ENCODE measurements at places on chromosomes 11 and 22.

DNA sequence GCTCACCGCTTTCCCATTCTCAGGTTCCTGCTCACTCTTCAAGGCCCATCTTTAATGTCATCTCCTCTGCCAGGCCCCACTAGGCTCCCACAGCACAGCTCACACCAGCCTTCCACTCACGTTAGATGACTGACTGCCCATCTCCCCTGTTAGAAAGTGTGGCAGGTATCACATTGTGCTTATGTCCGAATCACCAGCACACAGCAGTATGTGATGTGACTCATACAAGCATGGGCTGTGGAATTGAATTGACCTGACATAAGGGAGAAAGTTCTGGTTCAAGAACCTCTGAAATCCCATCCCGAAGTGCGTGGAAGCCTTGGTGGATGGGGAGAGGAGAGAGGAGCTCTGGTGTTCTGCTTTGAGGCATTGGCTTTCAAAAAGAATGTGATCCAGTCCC, 6.5 kb downstream of the VSTM5 start:
- no peak for DNase-seq

- no peak for DNase-seq
These were observed 20.1 kb upstream of the SCGB1D1 start for GRCh38 chr11:62169935-62170334.

DNA sequence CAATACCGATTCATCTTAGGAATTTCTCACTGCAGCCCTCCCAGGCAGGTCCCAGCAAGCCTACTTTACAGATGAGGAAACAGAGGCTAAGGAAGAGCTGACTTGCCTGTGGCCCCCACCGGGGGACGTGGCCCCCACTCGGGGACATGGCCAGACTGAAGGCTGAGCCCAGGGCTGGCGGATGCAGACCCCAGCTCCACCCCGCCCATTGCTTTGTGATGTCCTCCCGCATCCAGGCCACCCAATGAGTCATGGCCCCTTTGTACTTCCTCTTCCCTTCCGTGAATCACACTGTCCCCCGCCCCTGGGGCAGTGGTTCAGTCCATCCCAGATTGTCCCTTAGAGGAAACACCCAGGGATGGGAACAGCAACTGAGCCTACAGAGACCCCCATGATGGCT, 116.0 kb upstream of the ANO1 start:
- DNase-seq, result no peak

DNA sequence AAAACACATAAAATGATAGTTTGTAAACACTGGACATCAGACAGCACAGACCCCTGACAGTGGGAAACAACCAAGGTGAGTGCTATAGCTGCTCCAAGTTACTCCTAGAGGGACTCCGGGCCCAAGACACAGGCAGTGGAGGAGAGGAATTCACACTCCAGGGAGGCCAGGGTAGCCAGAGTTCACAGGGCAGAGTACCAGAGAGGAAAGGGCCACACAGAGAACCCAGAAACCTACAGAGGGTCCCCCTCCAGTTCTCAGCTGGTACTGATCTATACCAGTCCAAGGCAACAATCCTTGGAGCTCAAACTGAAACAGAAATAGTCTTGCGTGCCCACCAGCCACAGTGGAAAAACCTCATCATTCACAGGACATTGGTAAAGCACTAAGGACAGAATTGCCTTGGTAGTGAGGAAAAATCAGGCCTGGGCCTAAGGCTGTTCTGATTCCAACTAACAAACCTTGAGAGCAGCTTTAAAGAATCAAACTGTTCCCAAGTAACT, 7.6 kb downstream of the VPS37C start:
- DNase-seq, result no peak

- peak; percentile 62 for DNase-seq
These were observed 14.3 kb downstream of the DGKZ start for GRCh38 chr11:46361283-46362155.

- no peak for DNase-seq
These were observed 65.1 kb downstream of the USP35 start for GRCh38 chr11:78253797-78254196.

- no peak for DNase-seq
These were observed 68.2 kb upstream of the TIMP3 start for GRCh38 chr22:32733196-32733768.

DNA sequence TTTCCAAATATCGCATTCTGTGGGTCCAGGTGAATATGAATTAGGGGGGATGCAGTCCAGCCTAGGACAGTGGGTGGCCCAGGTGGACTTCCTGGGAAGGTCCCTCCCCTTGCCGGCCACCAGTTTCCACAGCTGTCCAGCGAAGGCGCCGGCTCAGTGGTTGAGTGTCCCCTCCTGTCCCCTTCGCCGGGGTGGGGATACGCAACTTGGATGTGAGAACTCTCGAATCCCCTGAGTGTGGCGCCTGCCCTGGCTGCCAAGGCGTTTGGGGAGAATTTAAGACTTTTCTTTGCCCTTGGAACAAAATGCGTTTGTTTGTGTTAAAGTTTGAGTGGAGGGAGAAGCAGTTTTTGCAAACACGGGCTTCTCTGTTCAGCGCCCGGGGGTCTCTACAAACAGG, 123.7 kb downstream of the KCNQ1OT1 start:
- DNase-seq, result no peak

GRCh38 chr11:20474882-20475517, 87.5 kb downstream of the PRMT3 start:
- no peak for DNase-seq

GRCh38 chr11:116409238-116409637, 363.5 kb downstream of the BUD13 start:
- DNase-seq, result no peak

DNA sequence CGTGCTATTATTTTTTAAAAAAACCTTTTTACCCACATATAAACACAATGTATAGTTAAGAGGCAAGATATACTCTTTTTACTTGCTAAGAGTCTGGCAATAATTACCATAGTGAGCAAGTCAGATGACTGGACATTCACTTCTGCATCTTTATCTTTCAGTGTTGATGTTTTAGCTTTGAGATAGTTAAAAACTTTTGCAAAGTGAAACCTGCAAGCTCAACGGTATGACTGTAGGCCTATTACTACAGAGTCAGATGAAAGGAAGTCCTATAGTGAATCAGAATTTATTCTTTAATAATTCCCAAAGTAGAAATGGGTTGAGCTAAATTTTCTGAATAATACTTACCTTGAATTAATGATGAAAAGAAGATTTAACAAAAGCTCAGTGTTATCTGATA, 236.7 kb upstream of the CCDC90B start:
- DNase-seq, result no peak

GRCh38 chr22:44427611-44428470, 70.2 kb downstream of the RTL6 start:
- DNase-seq, result no peak

- no peak for DNase-seq
These were observed 28.4 kb upstream of the SCN3B start for GRCh38 chr11:123682696-123683410.

GRCh38 chr11:46114961-46115360, 6.3 kb downstream of the PHF21A start:
- no peak for DNase-seq

- no peak for DNase-seq
These were observed 1356.2 kb downstream of the FAM181B start for GRCh38 chr11:81377418-81377817.

GRCh38 chr11:63698976-63699733, 17.9 kb downstream of the RTN3 start:
- no peak for DNase-seq

DNA sequence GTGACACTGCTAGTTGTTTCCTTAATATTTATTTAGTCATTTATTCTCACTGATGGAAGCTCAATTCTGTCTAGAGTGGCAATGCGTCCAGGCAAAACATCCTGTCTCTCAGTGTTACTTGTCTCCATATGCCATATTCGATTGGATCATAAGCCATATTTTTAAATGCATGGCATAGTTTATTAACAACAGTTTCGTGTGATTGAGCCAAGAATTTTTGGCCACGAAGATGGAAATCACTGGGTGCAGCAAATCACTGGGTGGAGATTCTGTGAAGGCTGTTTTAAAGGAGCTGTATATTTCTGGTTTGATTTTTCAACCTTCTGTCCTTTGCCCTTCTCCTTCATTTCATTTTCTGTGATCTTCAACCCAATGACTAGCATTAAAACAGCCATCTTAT, 205.2 kb downstream of the JRKL start:
- no peak for DNase-seq

GRCh38 chr11:79119491-79120284, 321.1 kb downstream of the TENM4 start:
- DNase-seq, result no peak

- no peak for DNase-seq
These were observed 338.8 kb downstream of the CTTN start for GRCh38 chr11:70736937-70737640.

GRCh38 chr22:43530349-43531201, 118.8 kb downstream of the MPPED1 start:
- no peak for DNase-seq

DNA sequence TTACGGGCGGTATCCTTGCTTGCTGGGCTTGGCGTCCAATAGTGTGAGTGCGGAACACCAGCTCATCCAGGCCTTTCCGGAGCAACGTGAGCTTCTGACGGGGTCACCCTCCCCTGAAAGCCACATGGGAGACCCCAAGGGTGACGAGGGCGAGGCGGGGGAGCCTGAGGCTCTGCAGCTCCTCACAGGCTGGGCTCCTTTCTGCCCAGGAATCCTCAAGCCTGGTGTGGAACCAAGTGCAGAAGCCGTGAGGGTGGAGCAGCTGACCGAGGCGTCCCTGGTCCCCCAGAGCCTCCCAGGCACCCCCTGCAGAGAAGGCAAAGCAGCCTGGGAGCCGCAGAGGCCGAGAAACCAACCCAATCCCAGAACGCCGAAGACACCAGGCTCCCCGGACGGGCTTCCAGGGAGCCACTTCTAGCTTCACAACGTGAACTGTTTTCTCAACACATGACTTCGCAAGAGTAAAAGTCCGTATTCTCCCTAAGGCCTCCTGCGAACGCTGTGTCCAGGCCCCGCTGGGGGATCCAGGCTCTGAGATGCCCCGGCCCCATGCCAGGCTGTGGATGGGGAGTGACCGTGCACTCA, 530.3 kb downstream of the BRD1 start:
- DNase-seq, result no peak

GRCh38 chr11:70551351-70552166, 153.2 kb downstream of the CTTN start:
- no peak for DNase-seq

Data from central memory CD4-positive, alpha-beta T cell (primary cell).